ENCODE measurements at places on chromosomes 12 and 14.

GRCh38 chr14:60163693-60164092, 1.5 kb downstream of the DHRS7 start:
- DNase-seq, result no peak

DNA sequence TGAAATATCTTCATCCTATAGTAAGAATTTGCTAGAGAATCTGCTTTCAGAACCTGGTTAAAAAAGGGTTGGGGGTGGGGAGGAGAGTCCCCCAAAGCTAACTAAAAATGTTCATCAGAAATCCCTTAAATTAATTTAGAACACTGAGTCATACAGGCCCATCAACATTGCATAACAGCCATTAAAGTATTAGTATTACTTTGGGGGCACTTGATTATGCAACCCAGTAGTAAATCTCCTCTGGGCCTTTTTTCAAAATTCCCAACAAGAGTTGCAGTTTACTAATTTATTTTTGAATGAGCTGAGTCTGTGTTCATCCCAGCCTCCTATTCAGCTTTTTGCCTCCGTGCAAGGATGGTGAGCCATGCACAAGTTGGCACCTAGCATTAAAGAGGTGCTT, 8.8 kb upstream of the SLC24A4 start:
- DNase-seq, result no peak

DNA sequence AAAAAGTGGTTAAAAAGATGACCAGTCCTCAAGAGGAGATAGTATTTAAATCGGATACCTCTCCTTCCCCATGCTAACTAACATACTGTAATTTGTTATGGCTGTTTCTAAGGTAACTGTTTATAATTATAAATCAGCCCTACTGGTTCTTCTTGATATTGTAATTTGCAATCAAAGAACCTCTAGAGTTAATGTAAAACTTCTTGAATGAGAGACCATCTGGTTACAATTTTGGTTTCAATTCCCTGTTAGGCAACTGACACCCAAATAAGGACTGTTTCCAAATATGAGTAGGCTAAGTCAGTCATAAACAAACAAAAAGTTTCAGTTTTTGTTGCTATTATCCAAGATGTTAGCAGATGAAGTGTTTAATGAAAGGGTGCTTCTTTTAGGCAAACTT, 120.2 kb upstream of the DNM1L start:
- no peak for DNase-seq

DNA sequence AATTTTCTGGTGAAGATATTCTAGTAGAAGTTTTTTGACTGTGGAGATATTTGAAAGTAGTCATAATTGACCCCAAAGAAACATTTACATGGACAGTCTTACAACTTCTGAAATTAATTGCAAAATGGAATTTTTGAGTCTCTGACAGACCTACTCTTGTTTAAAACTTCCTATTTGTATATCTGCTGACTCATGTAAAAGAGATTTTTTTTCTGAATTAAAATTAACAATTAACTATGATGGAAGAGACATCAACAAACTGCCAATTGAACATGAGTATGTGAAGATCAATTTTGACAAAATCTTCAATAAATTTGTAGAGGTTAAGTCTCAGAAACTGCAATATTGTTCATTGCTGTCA, 108.5 kb upstream of the MAX start:
- DNase-seq, result no peak

DNA sequence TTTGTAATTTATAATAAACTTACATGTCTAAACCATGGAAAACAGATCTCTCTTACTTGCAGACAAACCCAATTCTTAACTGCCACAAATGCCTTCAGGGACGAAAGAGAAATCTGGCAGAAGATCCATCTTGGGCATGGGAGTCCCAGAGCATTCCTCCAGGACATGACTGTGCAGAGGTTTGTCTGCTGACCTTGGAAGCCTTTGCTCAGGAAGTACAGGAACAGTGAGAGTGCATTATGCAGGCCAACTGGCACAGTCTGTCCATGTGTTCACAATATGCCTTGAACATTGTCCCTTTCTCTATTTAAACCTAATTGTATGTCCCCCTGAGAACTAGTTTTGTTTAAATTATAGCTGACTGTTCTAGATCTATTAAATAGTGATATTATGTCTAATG, 467.1 kb downstream of the ATP23 start:
- DNase-seq, result no peak

DNA sequence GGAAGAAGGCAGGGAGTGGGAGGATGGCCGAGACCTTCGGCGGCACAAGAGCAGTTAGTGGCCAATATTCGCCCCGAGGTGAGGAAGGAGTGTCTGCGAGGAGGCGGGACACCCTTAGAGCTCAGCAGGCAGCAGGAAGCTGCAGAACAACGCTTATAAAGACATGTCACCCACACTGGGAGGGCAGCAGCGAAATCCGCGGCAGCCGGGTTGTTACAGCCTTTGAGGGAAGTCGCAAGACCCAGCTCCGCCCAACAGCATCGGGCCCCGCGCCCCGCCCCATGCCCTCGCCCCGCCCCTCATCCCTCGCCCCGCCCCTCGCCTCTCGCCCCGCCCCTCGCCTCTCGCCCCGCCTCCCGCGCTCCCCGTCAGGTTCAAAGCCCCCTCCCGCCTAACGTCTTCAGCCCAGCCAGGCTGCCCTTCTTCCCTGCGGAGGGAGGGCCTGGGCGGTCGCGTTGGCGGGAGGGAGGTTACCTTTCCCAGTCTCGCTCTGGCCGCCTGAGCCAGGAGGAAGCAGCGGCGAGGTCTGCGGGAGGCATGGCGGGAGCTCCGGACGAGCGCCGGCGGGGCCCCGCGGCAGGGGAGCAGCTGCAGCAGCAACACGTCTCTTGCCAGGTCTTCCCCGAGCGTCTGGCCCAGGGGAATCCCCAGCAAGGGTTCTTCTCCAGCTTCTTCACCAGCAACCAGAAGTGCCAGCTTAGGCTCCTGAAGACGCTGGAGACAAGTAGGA, at the start of gene ATP23:
ATP23 (plus strand) TSS at position 403 of the 730 bp plus-strand sequence; CDS start at position 538, 135 bp downstream.
- DNase-seq, result peak; percentile 70

- DNase-seq, result no peak
These were observed 175.8 kb downstream of the KSR2 start for GRCh38 chr12:117792877-117793424.

DNA sequence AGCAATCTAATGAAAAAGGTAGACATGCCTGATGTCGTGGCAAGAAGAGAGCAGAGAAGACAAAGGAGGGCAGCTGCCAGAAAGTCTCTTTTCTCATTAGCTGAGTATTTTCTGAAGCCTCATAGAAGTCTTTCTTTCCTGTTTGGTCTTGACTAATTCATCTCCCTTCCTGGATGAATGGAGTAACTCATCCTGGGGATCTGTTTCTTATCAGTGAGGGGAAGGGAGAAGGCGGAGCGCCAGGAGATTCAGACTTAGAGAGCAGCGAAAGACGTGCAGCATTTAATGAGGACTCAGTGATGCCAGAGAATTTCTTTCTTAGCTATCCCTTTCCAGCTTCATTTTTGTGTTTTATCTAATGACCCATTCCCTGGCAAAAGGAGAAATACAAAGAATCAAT, 89.4 kb downstream of the SLC15A4 start:
- DNase-seq, result no peak

GRCh38 chr14:56088941-56089340, 29.3 kb upstream of the PELI2 start:
- DNase-seq, result no peak

GRCh38 chr12:32688786-32689185, 9.7 kb downstream of the DNM1L start:
- DNase-seq, result no peak
